ENCODE measurements at places on chromosomes 3 and 15.

DNA sequence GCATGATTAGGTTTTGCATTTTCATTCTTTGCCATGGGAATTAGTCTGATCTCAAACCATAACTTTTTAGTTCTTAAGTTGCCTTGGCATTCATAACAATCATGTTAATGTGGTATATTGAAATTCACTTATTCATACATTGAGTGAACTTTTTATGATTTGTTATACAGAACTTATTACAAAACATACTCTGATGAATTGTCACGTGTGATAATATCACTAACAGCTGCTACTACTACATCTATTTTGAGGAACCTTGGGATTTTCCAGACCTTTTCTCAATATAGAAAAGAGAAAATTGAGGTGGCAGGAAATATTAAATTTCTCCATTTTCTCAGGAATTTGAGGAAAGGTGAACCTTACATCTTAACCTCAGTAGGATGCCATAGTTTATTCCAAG is 9.2 kb downstream of the LXN start:
- no peak for DNase-seq

DNA sequence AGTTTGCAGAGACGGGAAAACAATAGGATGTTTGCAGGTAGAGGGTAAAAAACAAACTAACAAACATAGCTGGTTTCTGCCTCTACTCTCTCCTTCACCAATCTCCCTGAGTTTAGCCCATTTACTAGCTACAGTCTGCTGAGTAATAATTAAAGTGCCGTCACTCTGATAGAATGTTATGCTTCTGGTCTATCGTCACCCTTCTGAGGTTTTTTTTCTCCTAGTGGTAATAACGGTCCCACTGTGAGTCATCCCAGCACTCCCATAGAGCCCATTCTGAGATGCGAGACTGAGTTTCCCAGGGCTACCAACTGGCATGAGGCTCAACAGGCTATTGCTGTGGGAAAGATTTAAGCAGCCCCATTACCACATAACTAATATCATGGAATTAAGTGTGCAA is 56.4 kb downstream of the PLAAT1 start:
- DNase-seq = no peak

DNA sequence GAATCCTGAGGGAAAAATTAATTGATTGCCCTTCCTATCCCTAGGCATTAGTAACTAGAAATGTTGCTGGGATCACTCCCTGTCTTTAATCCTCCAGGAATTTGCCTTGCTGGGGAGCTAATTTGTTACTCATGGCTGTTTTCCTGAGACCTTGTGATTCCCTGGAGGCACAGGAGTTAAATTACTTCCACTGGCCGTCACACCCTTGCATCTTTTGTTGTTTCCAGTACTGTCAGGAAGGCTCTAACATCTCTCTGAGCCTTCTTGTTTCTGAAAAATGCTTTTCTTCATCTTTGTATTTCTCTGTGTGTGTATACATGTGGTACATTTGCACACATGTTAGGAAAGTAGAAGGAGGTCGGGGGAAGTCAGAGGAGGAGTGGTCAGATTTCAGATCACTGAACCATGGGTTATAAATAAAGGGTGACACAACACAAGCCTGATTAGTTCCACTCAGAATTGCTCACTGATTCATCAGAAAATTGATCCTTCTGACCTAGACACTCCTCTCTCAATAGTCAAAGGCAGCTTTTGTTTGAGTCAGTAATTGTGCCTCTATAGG is 23.5 kb upstream of the LRRFIP2 start:
- DNase-seq = no peak

DNA sequence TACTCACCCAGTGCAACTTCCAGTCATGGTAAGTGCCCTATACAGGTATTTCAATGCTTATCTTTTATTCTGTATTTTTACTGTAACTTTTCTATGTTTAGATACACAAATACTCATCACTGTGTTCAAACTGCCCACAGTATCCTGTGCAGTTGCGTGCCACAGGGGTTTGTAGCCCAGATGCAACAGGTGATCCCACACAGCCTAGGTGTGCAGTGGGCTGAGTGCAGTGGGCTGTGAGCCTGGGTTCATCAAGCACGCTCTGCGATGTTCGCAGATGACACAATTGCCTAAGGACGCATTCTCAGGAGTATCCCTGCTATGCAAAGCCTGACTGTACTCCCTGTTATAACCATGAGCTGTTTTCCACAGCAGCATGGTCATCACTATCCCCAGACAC is 36.2 kb upstream of the VGLL4 start:
- no peak for DNase-seq

- DNase-seq = no peak
Measured at GRCh38 chr3:158104431-158104921, 1.7 kb downstream of the SHOX2 start.

GRCh38 chr3:46705022-46705530 is 3.9 kb downstream of the TMIE start:
- DNase-seq = peak; percentile 82

- no peak for DNase-seq
Measured at GRCh38 chr3:50331364-50331907, 3.4 kb upstream of the TUSC2 start.

DNA sequence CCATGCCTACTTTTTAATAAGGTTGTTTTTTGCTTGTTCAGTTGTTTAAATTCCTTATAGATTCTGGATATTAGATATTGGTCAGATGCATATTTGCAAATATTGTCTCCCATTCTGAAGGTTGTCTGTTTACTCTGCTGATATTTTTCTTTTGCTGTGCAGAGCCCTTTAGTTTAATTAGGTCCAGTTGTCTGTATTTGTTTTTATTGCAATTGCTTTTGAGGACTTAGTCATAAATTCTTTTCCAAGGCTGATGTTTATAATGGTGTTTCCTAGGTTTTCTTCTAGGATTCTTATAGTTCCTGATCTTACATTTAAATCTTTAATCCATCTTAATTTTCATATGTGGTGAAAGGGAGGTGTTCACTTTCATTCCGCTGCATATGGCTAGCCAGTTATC is 77.4 kb downstream of the PTPRG start:
- DNase-seq = no peak

- no peak for DNase-seq
Measured at GRCh38 chr3:76403556-76403955, 618.2 kb upstream of the ZNF717 start.

All from activated T-cell treated with anti-CD3 and anti-CD28 coated beads, Interleukin-2, amount 50 U/mL, for 48 hours (primary cell).